NCI-H2227 treated with DMSO at 0.1 percent for 48 hours (cell line): ENCODE measurements at places on chromosomes 3 and 15.
A peak's percentile ranks its signal among the peaks of the same experiment; 100 is the strongest.

DNA sequence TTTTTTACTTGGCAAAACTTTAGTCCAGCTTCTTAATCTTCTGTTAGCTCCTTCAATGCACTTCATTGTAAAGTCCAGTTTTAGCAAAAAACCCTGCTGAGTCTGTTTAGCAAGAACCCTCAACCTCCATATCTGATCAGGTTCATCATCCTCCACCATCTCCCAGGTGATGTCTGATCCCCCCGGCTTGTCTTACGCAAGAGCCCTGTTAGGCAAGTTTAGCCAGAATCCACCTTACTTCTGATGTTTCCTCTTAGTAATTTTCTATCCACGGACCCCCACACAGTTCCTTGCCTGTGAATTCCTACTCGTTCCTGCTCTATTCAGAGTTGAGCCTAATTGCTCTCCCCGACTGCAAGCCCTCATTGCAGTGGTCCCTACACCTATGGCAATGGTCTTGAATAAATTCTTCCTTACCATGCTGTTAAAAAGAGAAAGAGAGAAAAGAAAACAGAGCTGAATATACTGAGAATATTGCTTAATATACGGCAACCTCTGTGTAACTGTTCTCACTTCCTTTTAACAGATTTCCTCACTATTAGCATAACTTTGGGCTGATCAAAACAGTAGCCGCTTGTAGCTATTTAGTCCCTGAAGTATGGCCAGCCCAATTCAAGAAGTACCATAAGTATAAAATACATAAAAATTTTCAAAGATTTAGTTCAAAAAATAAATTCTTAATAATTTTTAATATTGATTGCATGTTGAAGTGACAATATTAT lies 78.7 kb upstream of the MME start:
- DNase-seq = no peak

DNA sequence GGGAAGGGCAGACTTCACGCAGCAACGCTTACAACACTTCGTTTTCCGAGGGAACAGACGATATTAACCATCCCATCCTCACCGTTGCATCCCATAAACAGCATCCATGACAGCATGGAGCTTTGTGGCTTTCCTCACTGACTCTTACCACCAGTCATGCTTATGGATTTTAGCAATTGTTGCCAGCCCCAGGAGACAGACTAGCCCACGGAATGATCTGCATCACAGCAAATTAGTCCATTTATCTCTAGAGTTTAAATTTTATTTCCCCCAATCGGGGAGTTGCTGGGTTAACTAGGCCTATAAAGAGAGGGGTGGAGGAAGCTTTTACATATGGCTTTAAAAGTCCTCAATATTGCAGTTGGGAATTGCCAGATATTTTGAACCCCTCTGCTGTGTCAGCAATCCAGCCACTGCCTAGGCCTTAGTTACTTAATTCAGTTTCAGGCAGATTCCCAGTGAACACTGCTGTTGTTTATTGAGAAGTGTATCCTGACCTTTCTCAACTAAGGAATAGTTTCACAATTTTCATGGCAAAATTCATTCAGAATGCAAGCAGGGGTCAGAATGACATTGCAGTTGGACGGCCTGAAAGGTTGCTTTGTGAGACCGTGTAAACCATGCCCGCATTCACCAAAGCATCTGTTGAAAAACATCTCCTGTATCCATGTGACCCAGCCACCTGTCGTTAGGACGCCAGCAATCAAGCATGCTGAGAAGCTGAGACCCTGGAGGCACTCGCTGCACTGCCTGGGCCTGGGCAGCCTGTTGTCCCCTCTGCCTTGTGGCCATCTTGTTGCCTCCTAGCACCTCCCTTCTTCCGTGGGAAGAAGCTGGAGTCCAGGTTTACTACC lies 397.4 kb upstream of the TPM1 start:
- DNase-seq = no peak

- DNase-seq = no peak
Observed at GRCh38 chr3:124799676-124800075, 69.4 kb downstream of the UMPS start.

- DNase-seq = no peak
Observed at GRCh38 chr15:32861761-32862160, 144.0 kb downstream of the GREM1 start.

DNA sequence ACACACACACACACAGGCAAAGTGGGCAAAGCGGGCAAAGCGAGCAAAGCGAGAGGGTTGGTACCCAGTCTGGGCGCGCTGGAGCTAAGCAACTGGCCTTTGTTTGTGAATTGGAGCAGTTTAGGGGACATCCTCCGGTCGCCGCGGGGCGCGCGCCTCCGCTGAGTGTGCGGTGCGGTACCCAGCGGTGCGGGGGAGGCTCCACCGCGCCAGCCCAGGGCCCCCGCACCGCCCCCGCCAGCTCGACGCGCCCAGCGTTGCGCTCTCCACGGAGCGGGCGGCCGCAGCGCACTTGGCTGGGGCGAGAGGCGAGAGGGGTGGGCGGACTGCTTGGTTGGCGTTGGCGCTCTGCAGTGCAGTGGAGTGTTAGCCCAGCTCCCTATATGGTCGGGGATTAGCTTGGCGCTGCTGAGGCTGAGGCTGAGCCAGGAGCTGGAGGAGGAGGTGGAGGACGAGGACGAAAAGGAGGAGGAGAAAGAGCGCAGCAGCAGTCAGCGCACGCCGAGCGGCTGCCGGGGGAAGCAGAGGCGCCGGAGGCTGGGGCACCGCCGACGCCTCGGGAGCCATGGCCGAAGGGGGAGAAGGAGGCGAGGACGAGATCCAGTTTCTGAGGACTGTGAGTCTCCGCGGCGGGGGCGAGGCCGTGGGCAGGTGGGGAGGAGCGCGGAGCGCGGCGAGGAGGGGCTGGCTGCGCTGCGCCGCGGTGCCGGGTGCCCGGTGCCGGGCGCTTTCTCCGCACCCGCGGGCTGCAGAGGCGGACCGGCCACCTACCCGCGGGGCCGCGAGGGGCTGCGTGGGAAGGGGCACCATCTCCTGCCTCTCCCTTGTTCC lies at the start of gene RYR3:
RYR3 (plus strand) TSS at position 487 of the 831 bp plus-strand sequence; CDS start at position 566, 79 bp downstream.
- peak; percentile 33 for DNase-seq

DNA sequence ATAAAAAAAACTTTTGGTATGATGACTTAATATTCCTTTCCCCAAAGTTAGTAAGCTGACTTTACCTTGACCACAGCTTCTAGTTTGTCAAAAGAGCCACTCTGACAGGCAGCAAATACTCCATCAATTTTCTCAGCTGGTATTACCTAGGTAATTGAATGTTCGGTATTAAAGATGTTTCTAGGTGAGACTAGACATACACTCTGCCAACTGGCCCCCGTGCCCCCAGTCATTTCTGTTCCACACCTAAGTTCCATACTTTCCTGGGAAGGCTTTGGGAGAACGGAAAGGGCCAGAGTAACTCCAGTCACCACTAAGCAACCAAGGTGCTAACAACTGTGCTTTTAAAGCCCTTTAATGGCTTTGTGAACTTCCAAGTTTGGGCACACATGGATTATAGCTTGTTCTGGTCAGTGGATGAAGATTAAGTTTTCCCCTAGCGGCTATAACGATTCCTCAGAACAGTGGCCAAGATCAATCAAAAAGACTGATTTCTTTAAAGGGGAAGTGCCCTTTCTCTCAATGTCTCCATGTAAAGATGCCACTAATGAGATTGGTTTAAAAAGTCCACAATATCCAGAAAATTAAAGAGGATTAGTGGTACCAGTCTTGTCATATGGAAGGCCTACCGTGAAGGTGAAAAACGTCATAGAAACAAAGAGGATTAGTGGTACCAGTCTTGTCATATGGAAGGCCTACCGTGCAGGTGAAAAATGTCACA lies 7.0 kb downstream of the EIF4A2 start:
- DNase-seq = no peak

DNA sequence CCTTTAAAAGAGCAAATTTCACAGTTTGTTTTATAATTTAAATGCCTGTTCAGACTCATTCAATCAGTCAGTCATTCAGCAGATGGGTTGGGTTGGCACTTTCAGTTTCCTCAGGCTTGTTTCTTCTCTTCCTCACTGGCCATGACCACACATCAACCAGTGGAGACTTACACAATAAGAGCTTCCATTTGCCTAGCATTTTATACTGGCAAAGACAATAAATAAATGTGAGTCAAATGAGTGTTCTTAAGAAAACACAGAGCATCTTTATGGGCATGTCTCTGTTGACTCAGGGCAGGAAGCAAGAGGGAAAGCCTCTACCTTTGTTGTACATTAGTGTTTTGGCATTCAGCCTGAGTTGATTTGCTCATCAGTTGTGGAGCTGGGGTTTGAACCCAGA lies 122.6 kb downstream of the EPHB1 start:
- no peak for DNase-seq

DNA sequence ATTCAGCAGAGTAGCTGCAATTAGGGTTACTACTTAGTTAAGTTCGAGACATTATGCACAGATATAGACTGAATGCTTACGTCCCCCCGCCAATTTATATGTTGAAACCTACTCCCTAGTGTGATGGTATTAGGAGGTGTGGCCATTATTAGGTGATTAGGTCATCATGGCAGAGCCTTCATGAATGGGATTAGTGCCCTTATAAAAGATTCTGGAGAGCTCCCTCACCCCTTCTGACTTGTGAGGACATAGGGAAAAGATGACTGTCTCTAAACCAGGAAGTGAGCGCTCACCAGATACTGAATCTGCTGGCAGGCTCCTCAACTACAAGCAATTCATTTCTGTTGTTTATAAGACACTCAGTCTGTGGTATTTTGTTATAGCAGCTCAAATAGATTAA lies 25.6 kb upstream of the TEX9 start:
- no peak for DNase-seq

DNA sequence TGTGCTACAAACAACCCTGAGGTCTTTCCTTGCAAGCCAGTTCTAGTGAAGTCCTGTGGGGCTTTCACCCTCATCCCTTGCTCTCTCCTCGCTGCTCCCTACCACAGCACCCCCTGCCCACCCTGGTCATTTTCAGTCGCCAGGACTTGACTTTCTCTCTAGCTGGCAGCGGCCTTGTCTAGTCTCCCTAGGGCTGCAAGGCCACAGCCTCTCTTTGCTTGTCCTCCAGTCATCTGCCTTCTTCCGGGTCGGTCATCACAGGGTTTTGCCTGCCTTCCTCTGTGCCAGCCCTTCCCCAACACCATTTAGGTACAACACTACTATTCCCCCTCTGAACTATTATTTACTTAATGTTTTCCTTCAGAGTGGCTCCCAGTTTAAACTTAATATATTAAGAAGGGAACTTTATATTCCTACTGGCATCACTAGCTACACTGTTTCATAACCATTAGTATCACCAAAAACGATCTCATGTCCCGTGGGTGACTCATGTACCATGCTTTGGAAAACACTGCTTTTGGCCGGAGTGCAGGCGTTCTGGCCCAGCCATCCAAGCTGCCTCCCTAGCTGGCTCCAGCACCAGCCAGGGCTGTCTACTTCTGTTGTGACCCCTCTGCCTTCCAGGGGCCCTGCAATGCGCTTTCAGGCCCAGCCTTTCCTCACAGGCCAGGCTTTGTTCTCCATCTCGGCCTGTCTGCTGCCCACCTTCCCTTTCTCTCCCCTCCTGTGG lies 21.4 kb downstream of the FAH start:
- DNase-seq = no peak

DNA sequence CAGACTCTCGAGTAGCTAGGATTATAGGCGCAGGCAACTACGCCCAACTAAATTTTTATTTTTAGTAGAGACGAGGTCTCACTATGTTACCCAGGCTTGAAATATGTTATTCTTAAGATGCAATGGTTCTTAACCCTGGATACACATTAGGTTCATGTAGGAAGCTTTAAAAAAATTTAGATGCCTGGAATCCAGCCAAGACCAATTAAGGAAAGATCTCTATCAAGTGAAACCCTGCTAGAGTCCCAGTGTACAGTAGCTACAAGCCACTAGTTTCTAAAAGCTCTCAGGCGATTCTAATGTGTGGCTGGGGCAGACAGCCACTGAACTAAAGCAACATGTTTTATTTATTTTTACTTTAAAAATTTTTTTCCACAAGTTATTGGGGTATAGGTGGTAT lies 33.2 kb downstream of the TRIM69 start:
- DNase-seq = peak; percentile 14

DNA sequence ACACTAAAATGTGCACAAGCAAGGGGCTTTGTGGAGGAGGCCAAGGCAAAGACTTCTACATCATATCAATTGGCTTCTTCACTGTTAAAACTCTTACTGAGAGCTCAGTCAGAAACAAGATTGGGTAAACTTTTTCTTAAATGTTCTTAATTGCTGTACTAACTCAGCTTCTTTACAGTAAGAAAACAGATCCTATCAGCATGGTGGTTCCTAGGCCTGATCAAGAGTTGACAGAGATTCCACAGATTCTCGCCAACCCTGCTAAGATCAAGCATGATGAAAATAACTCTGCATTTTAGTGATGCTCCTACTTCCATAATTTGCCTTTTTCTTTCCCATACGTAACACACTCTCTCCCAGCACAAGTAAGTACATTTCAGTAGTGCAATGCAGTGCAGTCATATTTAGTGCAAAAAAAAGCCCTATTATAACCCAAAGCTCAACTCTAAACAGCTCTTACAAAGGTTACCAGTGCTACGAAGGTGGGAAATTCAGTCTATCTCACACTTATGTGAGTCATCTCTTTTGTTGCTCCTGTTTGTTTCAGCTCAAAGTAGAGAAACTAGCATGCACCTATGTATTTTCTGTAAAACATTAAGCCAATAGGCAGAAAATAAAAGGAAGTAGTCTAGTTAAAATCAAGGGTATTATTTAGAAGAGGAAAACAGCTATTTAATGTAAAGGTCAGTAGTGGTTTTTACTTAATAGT lies 29.9 kb downstream of the TIGIT start:
- DNase-seq = no peak

GRCh38 chr3:43998836-43999727 lies 242.6 kb upstream of the TOPAZ1 start:
- DNase-seq = peak; percentile 51

DNA sequence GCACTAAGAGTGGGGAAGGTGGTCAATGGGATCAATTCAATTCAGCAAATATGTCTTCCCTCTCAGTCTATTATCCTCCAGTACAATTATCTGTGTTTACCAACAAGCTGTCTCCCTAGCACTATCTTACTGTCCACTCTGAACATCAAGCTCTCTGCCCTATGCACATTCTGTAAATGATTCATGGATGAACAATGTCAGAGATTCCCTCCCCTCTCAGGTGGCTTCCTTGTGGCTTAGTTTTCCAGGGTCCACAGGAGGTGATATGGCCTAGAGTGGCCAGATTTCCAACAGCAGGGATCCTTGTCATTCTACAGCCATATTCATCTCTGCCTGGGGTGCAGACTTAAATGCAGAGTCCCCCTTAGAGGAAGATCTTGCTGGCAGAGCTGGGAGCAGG lies 225.1 kb downstream of the UACA start:
- no peak for DNase-seq

GRCh38 chr15:82040862-82041261 lies 5.0 kb downstream of the MEX3B start:
- peak; percentile 36 for DNase-seq

DNA sequence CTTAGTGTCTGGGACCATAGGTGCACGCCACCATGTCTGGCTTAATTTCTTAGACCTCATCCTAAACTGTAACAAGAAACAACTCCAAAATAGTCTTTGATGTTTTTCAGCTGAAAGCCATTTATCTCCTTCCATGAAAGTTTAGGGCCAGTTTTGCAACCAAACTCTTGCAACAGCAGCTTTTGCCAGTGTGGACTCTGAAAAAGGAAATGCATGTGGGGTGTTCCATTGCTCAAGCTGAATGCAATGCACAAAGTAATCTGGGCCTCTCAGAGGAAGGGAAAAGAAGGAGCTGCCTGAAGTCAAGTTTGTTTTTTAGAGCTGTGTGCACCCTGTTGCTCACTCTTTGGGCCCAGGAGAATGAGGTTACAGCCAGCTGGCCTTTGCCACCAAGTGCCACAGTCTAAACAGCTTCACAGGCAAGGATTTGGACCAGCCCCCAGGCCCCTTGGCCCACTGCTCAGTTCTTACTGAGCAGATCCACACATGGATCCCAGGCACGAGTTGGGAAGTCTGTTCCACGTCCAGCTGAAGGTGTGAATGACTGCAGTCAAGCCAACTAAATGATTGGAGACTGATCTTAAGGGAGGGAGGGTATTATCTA lies 212.3 kb upstream of the LRRFIP2 start:
- DNase-seq = no peak
